Stimulated activated CD8-positive, alpha-beta memory T cell treated with anti-CD3 and anti-CD28 coated beads, Interleukin-15, amount 100 ng/mL, for 24 hours (primary cell): ENCODE measurements at places on chromosomes 16 and 17.

GRCh38 chr17:16262201-16262600 is 45.2 kb downstream of the PIGL start:
- DNase-seq = no peak

GRCh38 chr17:29126268-29126930 is 53.8 kb downstream of the MYO18A start:
- DNase-seq = no peak

GRCh38 chr17:47276444-47276843 is 22.8 kb downstream of the ITGB3 start:
- DNase-seq = no peak

GRCh38 chr16:30783280-30784109 is 3.5 kb downstream of the ZNF629 start:
- DNase-seq = no peak

DNA sequence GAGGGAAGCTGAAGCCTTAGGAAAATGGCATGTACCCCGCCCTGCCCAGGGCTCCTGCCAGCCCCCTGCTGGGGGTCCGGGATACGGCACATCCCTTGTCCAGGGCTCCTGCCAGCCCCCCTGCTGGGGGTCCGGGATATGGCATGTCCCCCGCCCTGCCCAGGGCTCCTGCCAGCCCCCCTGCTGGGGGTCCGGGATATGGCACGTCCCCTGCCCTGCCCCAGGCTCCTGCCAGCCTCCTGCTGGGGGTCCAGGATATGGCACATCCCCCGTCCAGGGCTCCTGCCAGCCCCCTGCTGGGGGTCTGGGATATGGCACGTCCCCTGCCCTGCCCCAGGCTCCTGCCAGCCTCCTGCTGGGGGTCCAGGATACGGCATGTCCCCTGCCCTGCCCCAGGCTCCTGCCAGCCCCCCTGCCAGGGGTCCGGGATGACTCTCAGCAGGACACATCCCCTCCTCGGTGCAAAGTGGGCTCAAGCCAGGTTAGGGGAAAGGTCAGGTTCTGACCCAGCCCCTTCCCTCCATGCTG is 43.2 kb downstream of the RPH3AL start:
- no peak for DNase-seq

DNA sequence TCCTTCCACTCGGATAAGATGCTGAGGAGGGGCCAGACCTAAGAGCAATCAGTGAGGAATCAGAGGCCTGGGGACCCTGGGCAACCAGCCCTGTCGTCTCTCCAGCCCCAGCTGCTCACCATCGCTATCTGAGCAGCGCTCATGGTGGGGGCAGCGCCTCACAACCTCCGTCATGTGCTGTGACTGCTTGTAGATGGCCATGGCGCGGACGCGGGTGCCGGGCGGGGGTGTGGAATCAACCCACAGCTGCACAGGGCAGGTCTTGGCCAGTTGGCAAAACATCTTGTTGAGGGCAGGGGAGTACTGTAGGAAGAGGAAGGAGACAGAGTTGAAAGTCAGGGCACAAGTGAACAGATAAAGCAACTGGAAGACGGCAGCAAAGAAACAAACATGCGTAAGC is 12.4 kb downstream of the TP53 start:
- DNase-seq = no peak

DNA sequence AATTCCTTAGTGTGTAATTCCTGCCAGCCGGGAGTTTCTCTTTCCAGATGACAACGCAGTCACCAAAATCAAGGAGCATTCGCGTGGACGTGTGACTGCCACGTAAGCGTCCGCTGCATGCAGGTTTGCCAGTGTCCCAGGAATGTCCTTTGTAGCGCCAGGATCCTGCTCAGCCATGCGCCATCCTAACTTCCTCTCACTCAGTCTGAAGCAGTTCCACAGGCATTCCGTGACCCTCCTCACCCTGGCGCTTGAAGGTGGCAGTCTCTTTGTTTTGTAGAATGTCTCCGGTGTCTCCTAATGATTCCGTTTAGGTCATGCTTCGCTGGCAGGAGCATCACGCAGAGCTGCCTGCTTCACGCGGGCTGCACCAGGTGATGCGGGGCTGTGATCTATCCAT is 88.6 kb downstream of the RPTOR start:
- DNase-seq = no peak

DNA sequence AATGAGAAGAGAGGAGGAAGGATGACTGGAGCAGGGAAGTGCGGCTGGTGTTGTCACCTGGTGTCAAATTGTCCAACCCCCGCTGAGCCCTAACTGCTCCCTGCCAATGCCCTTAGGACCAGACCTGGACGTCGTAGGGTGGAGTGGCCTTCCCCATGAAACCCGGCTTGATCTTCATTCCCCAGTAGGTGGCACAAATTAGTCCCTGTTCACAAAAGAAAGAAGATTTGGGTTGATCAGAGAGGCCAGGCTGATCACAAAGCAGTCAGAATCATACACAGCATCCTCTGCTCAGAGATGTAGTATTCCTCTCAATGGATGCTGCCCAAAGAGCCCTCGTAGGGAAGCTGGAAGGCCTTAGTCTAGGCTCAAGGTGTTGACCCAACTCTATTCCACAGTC is 60.2 kb downstream of the ACSM1 start:
- no peak for DNase-seq

DNA sequence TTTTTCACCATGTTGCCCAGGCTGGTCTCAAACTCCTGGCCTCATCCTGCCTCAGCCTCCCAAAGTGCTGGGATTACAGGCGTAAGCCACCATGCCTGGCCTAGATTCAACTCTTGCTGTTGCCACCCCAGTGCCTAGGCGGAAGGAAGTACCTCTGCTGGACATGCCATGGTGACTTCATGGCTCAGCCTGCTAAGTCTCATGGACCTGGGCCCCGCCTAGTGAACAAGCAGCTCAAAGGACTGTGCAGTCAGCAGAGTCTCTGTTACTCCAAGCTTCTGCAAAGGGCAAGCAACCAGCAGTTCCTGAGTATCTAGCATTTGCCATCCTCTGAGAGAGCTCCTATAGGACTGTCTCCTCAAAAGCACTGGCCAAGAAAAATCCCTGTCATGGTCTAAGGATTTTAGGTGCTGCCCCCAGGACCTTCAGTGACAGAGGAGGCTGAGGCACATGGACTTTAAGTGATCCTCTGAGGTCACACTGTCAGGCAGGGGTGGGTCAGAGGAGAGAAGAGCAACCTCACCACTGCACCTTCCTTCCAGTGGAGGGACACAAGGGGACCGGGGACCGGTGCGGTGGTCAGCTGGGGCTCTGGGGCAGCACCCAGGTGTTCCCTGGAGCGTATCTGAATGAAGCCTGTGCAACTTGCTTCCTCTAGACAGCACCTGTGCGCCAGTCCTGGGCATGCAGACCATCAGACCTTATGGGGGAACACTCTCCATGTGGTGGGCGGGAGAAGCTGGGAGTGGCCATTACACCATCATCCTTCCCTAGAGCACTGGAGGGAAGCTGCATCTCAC is 71.3 kb downstream of the IL21R start:
- no peak for DNase-seq

DNA sequence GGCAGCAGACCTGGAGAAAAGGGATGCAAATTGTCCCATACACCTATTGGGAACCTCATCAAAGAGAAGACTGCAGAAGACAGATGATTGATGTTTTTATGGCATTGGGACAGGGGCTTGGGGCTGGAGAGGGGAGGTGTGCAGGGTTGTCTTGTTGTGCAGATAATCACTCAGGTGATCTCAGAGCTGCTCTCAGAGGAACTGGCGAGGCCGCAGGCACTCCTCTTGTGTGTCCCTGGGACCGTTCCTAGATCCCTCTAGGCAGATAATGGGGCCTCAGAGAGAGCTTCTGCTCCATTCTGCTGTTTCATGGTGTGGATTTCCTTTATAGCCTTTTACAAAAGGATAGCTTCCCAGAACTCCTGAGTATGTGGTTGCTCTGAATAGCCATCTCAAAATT is 1.6 kb downstream of the RNF213 start:
- no peak for DNase-seq

GRCh38 chr17:35949401-35949800 is 5.9 kb upstream of the LYZL6 start:
- DNase-seq = no peak

DNA sequence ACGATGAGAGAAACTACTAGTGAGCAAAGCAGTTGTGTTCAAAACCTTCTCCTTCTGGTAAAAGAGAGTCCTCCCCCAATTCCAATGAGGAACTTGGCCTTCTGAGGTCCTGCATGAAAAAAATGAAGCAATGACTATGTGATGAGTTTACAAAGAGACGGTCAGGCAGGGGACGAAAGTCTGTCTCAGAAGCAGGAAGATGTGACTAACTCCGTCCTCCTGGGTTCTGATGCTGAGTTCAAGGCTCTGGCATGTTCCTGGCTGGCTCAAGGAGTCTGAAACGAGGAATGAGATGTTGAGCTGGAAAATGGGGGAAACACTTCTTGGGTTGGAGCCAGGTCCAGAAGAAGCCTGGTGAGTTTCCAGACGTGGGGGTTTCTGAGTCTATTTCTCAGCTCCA is 129.6 kb downstream of the CPPED1 start:
- DNase-seq = no peak

DNA sequence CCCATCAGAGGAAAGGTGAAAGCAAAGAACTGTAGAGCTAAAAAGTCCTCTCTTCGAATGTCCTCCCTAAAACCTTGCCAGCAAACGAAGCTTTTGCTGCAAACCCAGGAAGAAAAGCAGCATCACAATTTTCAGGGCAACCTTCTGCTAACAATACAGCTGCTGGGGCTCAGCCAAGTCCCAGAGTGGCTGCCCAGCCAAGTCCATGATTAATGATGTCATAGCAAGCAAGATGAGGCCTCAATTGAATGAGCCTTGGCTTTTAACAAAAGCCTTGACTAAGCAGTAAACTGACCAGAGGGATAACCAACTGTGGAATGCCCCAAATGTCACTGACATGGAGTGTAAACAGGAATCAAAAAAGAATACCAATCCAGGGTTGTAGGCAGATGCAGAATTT is 342.7 kb downstream of the PMP22 start:
- DNase-seq = no peak

DNA sequence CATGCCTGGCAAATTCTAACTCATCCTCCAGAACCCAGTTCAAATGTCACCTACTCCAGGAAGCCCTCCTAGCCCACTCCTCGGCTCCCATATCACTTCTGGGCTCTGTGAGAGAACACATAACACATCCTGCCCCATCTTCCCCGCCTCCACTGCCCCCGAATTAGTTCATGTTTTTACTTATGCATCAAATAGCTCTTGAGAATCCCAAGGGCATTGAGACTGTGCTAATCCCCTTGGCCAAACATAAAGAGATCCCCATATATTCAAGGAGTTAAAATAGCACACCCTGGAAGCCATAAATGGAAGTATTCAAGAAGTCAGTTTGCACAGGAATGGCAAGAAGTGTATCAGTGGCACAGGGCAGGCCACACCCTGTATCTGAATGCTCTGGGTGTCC is 2.0 kb upstream of the CREBBP start:
- no peak for DNase-seq

DNA sequence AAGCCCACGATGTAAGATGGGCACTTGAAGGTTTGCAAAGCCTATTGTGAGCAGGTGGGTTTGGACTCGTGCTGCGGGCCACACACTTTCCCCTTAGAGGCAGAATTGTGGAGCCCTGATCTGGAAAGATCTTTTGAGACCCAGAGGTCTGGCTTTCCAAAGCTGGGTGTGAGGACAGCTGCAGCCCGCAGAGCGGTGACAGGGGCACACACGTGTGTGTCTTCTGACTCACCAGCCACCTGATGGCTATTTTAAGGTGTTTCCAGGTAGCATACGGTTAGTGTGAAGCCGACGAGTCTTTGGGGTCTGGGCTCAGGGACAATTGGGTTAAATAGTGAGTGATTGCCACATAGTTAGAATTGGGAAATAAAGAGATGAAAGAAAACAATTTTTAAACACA is 108.9 kb upstream of the GSE1 start:
- no peak for DNase-seq

DNA sequence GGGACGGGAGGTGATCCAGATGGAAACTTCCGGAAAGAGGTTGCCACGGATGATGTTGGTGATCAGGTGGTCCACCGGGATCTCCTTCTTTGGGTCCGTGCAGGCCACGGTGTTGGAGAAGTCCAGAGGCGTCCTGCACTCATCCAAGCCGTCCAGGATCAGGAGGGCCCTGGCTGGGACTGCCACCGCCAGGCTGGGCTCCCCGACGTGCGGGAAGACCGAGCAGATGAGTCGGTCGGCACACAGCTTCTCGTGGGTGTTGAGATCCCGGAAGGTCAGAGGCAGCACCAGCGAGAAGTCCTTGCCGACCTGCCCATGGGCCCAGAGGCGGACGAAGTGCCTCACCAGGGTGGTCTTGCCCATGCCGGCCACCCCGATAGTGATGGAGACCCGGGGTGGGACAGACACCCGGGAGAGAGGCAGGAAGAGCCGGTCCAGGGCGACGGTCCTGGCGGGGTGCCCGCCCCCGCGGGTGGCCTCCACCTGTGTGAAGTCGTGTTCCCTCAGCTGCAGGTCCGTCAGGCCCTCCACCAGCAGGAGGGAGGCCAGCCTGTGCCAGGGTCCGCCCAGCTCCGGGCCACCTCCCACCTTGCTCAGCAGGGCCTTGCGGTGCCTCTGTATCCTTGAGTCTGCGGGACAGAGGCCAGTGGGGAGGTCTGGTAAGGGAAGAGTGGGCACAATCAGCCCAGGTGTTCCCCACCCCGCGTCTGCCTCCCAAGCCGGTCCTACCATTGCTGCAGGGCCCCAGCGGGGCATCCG is 12.9 kb downstream of the NLRC3 start:
- no peak for DNase-seq

GRCh38 chr16:2364638-2365210 is 24.2 kb upstream of the ABCA3 start:
- DNase-seq = no peak

DNA sequence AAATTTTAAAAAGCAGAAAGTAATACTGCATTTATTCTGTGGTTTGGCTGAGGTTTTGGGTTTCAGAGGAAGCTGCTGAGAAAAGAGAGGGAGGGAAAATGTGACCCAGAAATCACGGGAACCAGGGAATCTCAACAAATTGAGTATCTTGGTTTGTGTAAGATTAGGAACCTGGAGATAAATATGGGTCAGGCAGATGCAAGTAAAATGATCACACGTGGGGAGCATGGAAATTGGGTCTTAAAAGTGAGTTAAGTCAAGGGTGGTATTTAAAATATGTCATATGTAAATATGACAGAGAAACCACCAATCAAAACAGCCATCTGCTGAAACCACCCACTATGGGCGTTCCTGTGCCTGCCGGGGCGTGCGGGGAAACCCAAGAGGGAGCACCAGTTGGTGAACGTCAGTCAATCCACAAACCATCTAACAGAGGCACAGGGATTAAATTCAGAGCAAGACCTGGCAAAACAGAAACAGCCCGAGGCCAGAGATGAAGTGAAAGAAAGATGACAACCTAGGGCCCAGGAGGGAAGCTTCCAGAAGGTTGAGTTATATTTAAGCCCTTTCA is 33.4 kb downstream of the CDH13 start:
- no peak for DNase-seq

DNA sequence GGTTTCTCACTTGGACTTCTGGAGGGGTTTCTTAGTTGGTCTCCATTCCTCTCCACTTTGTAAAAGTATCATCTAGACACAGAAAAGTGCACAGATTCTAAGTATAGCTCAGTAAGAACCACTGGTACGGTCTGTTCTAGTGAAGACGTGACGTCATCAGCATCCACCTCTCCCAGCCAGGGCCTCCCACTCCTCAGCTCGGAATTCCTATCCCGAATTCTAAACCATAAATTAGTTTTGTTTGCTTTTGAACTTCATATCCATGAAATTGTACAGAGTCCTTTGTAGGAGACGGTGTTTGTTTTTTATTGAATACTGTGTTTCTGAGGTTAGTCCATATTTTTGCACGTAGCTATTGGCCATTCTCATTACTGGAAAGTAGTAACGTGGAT is 25.5 kb downstream of the FOXK2 start:
- no peak for DNase-seq

GRCh38 chr17:79633993-79634813 is 23.4 kb upstream of the RBFOX3 start:
- no peak for DNase-seq

GRCh38 chr16:72083778-72084404 is 9.5 kb downstream of the TXNL4B start:
- DNase-seq = no peak
